ENCODE measurements at places on chromosomes 13 and 19.

- DNase-seq = no peak
Observed at GRCh38 chr19:32861596-32861995, 8.0 kb downstream of the SLC7A9 start.

- no peak for DNase-seq
Observed at GRCh38 chr19:31943191-31943661, 402.2 kb upstream of the ZNF507 start.

DNA sequence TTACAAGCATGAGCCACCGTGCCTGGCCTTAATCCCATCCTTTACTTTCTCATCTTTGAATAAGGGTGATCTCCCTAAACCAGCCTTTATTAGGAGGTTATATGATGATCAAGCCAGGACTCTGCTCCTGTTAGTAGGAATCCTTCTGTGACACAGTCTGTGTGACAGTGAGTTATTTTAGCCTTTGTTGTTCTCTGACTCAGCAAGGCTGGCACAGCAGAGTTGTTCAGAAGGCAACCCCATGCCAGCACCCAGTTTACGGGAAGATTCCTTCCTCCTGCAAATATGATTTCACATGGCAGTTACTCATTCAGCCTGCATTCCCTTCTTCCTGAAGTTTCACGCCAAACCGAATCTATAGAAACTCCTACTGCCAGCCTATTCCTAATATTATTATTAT is 10.5 kb upstream of the MIER2 start:
- no peak for DNase-seq

GRCh38 chr13:27401210-27401609 is 23.2 kb upstream of the GTF3A start:
- no peak for DNase-seq

- no peak for DNase-seq
Observed at GRCh38 chr13:51518827-51519226, 65.4 kb upstream of the WDFY2 start.

GRCh38 chr13:79723519-79724024 is 242.6 kb downstream of the NDFIP2 start:
- DNase-seq = no peak

GRCh38 chr13:85535316-85536084 is 263.7 kb downstream of the SLITRK6 start:
- DNase-seq = no peak

DNA sequence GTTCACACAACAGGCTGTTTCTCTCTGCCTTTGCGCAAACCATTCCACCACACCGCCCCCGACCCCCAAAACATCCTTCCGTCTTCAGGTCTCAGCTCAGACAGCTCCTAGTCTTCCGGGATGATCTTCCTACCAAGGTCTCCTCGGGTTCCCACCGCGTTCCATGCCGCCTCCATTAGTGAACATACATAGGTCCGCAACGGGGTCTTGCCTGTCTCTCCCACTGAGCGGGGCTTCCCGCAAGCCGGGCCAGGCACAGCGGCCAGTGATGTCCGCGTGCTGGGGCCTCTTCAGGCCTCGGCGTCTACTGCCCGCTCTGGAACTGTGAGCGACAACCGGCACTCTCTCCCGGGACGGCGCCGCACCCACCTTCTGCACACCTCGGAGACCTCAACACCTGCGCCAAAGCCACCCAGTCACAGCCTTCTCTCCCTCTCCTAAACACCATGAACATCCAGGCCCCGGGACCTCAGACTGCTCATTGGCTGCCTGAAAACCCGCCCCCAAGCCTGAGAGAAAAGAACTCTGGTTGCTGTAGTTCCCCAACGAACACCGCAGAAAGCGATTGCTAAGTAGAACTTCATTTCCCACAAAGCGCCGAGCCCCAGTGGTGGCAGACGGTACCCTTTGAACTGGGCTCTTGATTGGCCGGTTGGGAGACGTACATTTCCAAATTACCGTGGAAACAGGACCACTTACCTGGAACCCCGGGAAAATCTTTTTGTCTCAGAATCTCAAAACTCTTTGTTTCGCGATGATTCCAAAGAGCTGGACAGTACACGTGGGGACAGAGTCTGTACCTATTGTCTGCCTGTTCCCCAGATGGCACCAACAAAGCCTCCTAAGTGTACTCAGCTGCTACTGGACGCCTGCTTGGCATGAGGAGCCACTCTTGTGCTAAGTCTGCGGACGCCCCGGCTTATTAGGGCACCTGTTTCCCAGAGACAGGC is 9.5 kb downstream of the DYRK1B start:
- DNase-seq = peak; percentile 71

GRCh38 chr13:40292108-40292507 is 374.3 kb downstream of the FOXO1 start:
- DNase-seq = no peak

GRCh38 chr19:58569191-58569942 is 3.8 kb downstream of the MZF1 start:
- no peak for DNase-seq

DNA sequence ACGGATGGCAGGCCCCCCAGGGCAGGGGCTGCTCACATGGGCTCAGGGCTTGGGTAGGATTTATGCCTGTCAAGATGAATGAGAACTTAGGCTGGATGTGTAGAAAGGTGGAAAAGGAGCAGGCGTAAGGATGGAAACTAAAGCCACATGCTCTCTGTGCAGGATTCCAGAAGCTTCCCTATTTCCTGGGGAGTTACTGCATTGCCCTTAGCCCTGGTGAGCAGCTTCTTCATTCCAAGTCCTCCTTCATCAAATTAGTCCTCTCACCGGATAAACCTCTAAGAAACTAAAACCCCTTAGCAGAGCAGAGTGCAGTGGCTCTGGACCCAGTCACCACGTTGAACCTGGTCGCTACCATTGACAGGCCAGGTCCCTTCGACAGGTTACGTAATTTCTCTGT is 7.4 kb downstream of the ATP12A start:
- no peak for DNase-seq

- DNase-seq = peak; percentile 8
Observed at GRCh38 chr13:88802886-88803285, 1131.7 kb downstream of the SLITRK5 start.

DNA sequence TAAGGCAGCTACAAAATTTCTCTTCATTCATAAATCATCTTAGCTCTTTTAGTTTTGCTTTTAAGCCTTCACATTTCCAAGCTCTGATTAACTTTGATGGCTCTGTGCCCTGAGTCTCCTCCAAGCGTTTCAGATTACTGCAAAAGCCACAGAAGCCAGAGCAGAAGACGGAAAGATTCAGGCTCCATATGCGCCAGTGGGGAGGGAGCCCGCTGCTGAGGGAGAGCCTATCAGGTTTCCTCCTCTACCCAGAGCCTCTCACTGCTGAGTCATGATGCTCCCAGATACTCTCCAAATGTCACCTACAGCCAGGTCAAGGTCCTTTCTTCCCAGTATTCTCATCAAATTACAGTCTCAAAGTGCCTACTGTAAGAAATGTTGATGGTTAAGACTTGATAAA is 193.6 kb downstream of the RAP2A start:
- DNase-seq = peak; percentile 81

Measured in skeletal muscle cell (primary cell).